ENCODE measurements at places on chromosomes 13 and 19. TPM values are rescaled to one million over a fixed set of nuclear protein-coding genes. Genes with fewer than 3 reads are reported as not detected.

GRCh38 chr19:35715981-35716800 is 1.6 kb upstream of the KMT2B start:
- DNase-seq: peak; percentile 22

GRCh38 chr13:71879129-71879535 is 12.1 kb upstream of the DACH1 start:
- no peak for DNase-seq

GSK3A gene
- 19.3 TPM for polyA plus RNA-seq

GRCh38 chr19:3656073-3656746 is 29.6 kb upstream of the CACTIN start:
- no peak for DNase-seq

GRCh38 chr19:35247526-35248309 is 1.1 kb upstream of the LSR start:
- peak; percentile 57 for DNase-seq

SHANK1 gene
- polyA plus RNA-seq: 0.43 TPM

DNA sequence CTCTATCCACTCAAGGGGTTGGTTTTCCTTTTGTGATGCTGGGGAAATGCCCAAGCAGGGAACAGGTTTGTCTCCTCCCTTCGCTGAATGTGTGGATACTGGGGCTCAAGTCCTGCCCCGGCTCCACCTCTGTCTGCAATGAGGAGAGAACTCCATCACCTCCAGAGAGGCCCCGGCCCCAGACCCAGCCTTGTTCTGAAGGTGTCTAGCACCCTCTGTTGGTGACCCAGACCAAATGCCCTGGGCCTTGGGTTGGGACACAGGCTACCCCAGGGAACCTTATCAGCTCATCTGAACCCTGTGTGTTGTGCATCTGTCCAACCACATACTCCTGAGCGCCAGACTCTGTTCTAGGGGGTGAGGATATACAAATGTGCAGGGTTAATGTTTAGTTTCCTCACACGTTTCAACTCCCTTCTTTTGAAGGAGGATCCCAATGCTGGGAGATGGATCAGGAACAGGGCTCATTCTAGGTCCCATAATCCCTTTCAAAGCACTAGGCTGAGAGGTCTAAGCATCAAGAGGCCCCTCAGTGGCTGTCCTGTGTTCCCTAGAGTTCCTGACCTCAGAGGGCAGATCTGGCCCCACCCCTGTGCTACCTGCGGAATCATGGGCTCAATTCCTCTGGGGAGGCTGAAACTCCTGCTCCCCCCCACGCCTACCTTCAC is 112.5 kb upstream of the SLC7A1 start:
- peak; percentile 11 for DNase-seq

NKPD1 gene
- 0.43 TPM for polyA plus RNA-seq

- DNase-seq: no peak
Measured at GRCh38 chr13:81211713-81212112, 870.8 kb upstream of the SPRY2 start.

DNA sequence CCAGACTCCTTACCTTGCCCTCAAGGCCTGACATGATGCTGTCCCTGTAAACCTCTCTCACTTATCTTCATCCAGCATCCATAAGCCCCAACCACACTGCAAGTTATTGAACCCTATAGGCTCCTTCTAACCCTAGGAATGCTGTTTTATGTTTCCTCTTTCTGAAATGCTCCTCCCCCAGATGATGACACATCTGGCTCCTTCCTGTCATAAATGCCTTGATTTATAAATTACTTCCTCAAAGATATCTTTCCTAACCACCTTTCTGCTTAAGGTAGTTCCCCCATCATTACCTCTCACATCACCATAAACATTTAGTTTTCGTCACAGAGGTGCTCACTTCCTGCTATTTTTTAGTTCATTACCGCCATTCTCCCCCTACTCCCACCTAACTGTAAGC is 12.3 kb downstream of the RUBCNL start:
- no peak for DNase-seq

DNA sequence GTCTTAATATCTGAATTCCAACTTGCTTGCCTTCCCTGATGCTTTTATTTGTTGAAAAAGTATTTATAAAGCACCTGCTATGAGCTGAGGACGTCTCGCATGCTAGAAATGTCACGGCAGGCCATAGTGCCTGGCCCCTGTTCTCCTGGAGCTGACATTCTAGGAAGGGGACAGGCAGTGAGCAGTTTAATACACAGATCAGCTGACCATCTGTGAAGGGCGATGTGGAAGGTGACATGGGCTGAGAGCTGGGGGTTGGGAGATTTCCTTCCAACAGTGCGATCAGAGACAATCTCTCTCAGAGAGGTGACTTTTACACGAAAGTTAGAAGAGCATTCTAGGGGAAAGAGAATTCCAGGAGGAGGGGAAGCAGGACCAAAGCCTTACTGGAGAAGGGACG is 153.2 kb downstream of the ZNF536 start:
- DNase-seq: no peak

FUT1 gene
- not detected for polyA plus RNA-seq
